ENCODE measurements at places on chromosomes 4 and X.

- DNase-seq: no peak
Measured at GRCh38 chr4:15964159-15964558, 1.2 kb upstream of the FGFBP2 start.

DNA sequence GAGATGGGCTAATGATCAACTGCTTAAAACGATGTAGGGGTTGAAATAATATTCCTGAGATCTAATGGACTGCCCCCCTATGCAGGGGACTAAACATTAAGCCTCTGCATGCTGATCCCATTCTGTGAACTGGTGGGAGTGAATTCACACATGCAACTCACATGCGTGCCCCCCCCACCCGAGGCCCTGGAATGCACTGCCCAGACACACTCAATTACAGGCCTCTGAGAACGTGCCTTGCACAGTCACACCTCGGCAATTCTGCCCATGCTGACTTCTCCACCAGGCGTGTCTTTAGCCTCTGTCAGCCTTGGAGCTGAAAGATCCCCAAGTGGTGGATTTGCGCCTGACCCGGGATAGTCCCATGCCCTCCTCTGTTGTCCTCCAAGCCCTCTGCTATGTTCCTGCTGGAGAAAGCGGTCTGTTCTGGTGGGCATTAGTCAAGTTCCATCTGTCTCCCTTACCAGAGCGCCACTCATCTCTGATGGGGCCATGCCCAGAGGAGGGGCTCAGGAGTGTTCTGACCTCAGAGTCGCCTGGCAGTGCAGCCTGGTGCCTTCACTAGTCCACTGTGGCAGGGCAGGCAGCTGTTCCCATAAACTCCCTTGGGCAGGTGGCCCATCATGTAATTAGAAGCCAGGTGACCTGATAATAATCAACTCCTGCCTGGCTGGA lies 86.5 kb downstream of the DRD5 start:
- no peak for DNase-seq

GRCh38 chr4:153218961-153219360 lies 14.7 kb downstream of the TRIM2 start:
- DNase-seq: no peak

- DNase-seq: no peak
Measured at GRCh38 chr4:6095023-6095752, 77.0 kb upstream of the C4orf50 start.

DNA sequence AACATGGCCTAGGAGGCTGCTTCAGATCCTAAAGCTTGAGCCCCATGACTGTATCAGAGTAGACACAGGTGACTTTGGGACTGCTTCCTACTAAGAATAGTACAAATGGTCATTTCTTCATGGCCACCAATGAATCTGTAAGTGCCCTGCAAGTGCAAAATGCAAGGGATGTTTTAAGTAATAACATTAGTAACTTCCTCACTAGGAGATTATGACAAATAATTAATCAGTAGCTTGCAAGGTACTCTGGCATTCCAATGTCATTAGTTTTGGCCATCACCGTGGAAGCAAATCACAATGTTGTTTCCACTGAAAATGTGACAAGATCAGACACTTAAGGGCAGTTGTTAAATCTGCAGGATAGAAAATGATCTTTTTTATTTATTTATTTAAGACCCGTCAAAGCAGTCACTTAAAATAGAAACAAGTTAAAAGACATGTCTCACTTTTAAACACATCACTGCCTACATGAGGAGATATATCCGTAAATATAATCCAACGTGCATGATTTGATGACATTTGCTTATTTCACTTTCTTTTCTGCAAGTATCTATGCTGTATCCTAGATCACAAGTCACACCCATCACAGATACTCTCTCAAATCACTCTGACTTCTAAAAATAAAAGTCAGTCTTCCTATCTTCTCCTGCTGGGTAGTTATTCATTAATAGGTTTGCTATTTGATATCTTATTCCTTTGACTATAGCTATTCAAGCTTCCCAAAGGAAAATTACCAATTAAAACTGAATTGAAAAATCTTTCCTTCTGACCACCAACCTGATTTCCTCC lies 400.6 kb downstream of the IL15 start:
- DNase-seq: no peak

- no peak for DNase-seq
Measured at GRCh38 chrX:57772637-57773036, 92.6 kb upstream of the NLRP2B start.

- no peak for DNase-seq
Measured at GRCh38 chr4:173517781-173518424, 12.1 kb downstream of the HAND2 start.

DNA sequence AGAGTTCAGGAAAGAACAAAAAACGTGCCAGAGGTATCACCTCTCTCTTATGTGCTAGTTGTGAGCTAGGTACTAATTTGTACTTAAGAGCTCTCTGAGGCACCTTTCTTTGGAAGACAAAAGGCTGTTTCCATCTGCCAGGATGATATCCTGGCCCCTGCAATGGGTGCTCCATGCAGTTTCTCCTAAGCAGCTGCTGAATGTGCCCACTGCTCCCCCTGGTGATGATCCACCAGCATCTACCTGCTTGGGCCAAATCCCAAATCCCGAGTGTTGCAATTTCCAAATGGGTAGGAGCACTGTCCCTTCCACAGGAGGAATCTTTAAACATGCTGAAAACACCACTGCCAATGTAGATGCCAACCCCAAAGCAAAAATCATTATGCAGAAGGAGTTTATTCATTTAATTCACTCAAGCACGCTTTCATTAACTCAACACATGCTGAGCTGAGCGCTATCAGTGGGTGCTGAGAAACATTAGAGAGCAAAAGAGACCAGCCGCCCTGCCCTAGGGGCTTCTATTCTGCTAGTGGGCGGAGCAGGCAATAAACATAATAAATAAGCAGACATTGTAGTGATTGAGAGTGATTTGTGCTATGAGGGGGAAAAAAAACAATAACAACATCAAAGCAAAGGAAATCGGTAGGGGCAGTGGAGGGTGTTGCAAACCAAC lies 69.6 kb upstream of the C4orf50 start:
- no peak for DNase-seq

DNA sequence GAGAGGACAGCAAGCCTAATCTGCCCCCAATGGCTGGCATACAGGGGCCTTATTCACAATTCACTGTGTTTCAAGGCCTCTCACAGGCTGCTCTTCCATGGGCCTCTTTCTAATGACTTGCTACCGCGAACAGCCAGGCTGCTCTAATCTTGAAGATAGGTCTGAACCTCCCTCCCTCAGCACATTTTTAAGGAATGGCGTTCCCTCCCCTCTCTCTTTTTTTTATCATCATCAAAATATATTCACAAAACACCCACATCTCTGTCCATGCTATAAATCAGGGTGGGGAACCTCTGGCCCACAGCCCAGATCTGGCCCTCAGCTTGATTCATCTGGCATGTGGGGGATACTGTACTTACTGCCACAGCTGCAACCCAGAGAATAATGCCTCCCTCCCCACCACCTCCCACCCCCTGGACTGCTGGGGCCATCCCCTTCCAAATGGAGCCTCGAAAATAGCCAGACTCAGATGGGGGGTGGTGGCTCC lies 76.2 kb upstream of the PLAC1 start:
- no peak for DNase-seq

DNA sequence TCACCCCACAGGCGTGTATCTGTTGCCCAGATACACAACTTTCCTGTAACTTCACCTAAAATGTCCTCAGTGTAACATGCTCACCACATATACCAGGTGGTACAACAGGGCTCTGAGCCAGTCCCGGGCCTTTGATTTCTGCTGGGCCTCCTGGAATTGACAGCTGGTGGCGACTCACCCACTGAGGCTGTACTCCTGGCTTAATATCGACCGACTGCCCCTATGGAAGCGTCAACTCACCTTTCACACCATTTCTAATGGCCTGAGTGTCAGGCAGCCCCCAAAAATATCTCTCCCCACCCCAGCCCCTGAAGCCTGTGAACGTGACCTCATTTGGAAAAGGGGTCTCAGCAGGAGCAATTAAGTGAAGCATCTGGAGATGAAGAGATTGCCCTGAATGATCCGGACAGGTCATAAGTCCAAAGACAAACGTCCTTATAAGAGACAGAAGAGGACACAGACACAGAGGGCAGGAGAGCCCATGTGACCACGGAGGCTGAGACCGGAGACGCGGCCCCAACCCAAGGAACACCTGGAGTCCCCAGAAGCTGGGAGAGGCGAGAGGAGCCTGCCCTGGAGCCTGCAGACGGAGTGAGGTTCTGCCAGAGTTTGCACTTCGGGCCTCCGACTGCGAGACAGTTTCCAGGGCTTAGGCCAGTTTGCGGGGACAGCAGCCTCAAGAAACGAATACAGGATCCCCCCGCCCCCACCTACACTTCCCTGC lies 12.6 kb upstream of the MXD4 start:
- no peak for DNase-seq

GRCh38 chr4:46550471-46550870 lies 160.5 kb upstream of the GABRA2 start:
- DNase-seq: no peak

DNA sequence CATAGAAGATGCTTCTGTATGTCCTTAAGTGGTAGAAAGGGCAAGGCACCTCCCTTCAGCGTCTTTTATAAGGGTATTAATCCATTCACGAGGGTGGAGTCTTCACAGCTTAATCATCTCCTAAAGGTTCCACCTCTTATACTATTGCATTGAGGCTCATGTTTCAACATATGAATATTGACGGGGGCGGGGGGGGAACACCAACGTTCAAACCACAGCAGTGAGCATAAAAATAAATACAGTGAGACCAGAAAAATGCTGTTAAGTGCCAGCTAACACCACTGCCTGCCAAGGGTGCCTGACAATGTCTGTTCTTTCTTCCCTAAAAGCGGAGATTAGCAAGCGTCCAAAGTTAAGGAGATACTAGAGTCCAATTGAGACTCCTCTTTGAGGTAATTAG lies 323.3 kb downstream of the STK32B start:
- no peak for DNase-seq

- no peak for DNase-seq
Measured at GRCh38 chr4:22850630-22851029, 157.9 kb downstream of the GBA3 start.

GRCh38 chrX:24426340-24426913 lies 38.7 kb upstream of the PDK3 start:
- DNase-seq: no peak

- DNase-seq: no peak
Measured at GRCh38 chr4:633976-634598, 8.7 kb downstream of the PDE6B start.

GRCh38 chr4:116005806-116006088 lies 892.3 kb upstream of the NDST4 start:
- DNase-seq: no peak

DNA sequence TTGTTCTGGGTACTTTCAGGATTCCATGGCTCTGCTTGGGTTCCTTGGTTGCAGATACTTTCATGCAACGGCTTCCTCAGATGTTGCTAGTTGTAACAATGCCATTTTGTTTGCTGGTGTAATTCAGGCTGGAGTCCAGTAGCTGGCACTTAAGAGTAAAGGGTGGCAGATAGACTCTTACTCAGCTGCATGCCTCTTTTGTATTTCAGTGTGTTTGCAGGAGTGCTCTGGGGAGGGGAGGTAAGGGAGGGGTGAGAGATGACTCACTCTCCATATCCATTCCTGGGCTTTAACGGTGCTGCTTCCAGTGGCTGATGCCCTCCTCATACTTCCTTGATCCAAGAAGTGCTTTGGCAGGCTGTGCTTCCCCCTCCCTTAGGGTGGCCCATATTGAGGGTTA lies 155.2 kb downstream of the ZNF330 start:
- no peak for DNase-seq

DNA sequence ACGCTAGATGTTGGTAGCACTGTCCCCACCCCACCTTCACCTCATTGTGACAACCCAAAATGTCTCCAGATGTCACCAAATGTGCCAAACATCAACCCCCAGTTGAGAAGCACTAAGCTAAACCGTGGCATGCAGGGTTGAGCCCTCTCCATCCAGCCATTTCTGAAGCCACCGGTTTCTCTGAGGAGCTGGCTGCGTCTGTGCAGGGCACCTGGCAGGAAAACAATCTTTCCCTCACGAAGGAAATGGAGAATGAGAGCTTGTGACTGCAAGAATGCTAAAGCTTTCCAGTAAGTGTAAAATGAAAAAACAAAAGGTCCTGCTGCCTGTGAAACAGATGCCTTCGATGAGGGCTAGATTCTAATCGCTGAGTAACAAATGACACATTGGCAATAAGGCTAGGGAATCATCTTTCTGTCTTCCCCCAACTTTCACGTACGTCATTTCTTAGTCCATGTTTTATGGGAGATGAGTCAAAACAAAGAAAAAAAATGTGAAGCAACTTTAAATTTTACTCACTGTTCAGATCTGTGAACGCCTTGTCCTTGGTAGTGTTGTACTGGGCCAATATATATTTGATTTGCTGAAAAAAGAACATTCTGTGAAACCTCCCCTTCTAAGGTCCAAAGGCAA lies 59.9 kb downstream of the PROM1 start:
- no peak for DNase-seq

GRCh38 chr4:32962100-32962499 lies 2241.9 kb downstream of the PCDH7 start:
- no peak for DNase-seq

DNA sequence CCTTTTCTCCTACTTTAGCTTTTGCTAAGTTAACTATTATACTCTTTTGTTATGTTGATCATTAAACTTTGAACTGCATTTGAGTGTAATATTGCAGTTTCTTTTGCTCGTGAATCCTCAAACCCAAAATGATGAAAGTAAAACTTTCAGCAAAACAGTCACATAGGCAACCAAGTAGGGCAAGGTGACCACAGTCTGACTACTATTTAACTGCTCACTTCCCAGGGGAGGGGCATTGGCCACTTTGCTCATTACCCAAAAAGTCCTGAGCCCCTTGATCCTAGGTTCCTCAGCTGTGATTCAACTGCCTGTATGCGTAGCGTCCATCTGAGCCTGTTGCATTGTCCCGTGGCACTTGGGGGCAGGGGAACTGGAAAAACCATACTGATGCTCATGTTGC lies 17.0 kb downstream of the RBMX2 start:
- DNase-seq: no peak

DNA sequence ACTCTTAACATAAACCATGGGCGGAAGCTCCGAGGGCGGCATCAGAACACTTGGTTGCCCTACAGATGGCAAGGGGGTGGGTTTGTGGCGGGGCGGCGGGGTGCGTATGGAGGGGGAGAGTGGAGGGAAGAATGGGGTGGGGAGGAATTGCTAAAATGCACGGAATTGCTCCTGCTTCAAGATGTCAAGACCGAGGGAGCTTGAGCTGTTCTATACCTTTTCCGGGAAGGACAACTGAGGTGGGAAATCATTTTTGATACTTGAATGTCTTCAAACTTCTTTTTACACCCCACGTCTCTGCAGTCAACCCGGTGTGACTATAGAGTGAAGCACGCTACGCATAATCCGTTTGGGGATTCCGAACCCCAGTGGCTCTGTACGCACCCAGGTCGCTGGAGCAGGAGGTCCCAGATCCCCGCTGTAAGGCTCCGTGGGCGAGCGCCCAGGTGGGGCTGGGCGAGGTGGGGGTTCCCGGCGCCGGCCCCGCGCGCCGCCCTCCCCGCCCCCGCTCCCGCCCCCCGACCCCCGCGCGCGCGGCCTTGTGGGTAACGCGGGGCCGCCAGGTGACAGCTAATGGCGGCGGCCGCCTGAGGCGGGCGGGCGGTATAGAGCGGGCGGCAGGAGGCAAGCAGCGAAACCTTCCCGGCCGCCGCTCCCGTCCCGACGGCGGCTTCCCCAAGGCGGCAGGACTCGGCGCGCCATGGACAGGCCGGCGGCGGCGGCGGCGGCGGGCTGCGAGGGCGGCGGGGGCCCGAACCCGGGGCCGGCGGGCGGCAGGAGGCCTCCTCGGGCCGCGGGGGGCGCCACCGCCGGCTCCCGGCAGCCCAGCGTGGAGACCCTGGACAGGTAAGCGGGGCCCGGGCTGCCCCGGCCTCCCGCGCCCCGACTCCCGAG lies at the start of gene MTMR1:
TSS of gene MTMR1 (plus strand) at position 566 of the 894 bp plus-strand sequence. CDS start at position 701, 135 bp downstream.
- DNase-seq: peak; percentile 38

GRCh38 chr4:44756559-44756958 lies 30.2 kb upstream of the GNPDA2 start:
- no peak for DNase-seq
